ENCODE measurements at places on chromosomes 3 and 15. TPM values are rescaled to one million over a fixed set of nuclear protein-coding genes. Genes with fewer than 3 reads are reported as not detected.

The WDR48 gene
- total RNA-seq = 34.2 TPM

The SNTN gene
- not detected for total RNA-seq

The DNAH12 gene
- total RNA-seq = under 0.01 TPM

The ISLR gene
- total RNA-seq = not detected

The ARL14 gene
- not detected for total RNA-seq

The RAB43 gene
- total RNA-seq = 18.9 TPM

The MYLK gene
- total RNA-seq = 11.3 TPM

DNA sequence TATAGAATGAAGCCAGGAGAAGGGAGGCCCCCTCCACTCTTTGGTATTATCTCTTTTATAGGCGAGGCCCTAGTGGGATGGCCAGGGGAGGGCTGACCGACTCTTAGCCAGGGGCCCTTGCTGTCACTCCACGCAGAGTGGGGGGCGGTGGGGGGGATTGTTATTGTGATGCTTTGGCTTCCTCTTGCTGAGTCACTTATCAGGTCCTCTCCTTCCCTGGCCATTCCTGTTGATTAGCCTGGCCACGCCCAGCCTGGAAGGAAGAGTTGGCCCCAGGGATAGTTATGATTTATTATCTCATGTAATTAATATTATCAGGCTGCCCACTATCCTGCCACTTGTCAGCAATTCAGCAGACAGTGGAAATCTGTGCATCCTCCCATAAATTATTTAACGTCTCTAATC, 25.5 kb upstream of the SKOR1 start:
- DNase-seq = no peak

GRCh38 chr3:101117465-101117864, 124.2 kb upstream of the ABI3BP start:
- DNase-seq = no peak

DNA sequence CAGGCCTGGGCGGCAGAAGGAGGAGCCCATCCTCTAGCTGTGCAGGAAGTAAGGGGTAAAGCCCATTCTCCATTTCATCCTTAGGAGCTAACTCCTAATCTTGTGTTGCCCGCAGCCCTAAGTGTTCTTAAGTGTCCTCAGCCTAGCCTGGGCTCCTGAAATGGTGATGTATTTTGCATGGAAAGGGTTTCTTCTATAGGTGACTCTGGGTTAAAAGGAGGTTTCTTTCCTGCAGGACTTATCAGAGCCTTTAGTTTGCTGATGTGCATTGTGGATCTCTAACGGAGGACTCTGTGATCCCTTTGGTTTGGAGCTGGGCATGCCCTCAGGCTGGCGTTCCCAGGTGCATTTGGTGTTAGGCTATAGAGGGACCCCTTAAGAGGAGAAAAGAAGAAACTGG, 48.5 kb upstream of the TRPM1 start:
- DNase-seq = no peak

GRCh38 chr3:78728406-78729145, 1039.2 kb downstream of the ROBO1 start:
- no peak for DNase-seq

GRCh38 chr3:168044049-168044448, 51.7 kb downstream of the GOLIM4 start:
- no peak for DNase-seq

DNA sequence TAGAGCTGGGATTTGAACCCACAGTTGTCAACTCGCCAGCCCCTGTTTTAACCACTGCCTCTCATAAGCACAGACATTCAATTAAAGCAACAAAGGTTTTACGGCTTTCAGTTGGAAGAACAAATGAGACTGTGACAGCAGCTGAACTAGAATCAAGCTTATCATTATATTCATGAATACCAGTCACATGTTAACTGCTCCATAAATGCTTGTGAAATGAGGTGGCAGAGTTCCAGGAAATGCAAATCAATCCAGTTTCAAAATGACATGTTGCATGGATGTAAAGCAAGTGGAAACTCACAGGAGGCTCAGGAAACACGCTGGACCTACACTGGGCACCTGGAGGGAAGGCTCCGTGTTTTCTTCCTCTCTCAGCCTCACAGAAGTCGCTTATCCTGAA, 3.9 kb downstream of the GP5 start:
- no peak for DNase-seq

DNA sequence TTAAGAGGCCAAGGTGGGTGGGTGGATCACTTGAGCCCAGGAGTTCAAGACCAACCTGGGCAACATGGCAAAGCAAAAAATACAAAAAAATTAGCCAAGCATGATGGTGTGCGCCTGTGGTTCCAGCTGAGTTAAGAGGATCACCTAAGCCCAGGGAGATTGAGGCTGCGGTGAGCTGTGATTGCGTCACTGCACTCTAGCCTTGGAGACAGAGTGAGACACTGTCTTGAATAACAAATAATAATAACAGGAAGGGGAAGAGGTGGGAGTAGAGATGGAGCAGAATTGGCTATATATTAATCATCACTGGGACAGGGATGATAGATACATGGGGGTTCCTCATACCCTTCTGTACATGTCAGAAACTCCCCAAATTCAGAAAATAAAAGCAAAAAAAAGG, 23.8 kb upstream of the NMB start:
- no peak for DNase-seq

- no peak for DNase-seq
Measured at GRCh38 chr3:170346481-170347392, 10.8 kb upstream of the SKIL start.

GRCh38 chr3:45874677-45875346, 11.5 kb upstream of the CCR9 start:
- DNase-seq = peak; percentile 67

DNA sequence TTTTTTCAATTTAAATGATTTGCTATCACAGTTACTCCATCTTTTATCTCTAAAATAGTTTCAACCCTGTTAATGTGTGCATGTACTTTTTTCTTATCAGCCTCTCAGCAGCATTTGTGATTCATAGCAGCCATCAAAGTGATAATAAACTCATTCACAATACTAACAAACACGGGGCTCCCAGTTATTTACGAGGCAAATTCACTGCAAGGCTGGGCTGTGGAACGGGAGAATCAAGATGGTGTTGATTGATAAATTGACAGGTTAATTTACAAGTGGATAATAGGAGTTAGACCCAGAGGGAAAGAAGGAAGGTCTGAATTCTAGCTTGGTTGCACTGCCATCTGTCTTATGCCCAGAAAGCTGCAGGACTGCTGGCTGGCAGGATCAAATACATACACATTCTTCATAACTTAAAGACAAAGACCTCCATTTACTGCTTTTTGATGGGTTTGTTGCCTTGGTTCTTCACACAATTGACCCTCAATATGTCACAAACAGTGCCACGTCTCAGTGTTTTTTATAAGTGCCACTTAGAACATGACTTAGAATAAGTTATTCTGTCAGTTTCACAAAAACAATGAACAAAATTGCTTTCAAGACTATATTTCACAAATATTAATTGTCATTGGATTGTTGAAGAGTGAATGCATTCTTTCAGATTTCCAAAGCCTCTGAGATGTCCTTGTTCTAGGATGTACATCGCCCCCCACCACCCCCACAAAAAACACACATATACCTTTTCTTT, 562.8 kb downstream of the NR2F2 start:
- peak; percentile 2 for DNase-seq

- no peak for DNase-seq
Measured at GRCh38 chr3:82002986-82003642, 241.7 kb upstream of the GBE1 start.

DNA sequence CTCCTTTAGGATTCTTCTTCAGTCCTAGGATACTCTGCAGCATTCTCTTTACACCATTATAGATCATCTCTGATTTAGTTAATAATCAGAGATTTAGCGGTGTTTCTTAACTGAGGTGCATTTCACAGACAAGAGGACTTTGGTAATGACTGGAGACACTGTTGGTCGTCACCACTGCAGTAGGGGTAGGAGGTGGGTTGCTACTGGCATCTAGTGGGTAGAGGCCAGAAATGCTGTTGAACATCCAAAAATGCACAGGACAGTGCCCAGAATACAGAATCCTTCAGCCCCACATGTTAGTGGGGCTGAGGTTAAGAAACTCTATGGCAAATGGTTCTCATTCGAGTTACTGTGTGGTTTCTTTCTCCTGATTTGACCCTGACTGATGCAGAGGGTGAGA, 80.4 kb upstream of the LMCD1 start:
- no peak for DNase-seq

- no peak for DNase-seq
Measured at GRCh38 chr3:4729061-4729973, 236.2 kb downstream of the ITPR1 start.

DNA sequence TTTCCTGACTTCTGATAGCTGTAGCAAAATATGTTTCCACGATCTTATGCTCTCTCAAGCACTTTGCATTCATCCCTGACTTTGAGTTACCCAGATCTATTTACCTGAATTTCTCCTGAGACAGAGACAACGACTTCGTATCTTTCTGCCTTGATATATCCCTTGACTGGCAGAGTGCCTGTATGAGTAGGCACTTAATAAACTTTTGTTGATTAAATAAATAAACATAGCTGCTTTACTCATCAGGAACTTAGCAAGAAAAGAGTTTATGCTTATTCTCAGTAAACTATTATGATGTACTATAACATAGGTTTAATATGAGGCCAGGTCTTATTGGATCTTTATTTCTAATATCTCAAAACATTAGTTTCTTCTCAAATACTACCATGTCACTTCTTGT, 85.6 kb upstream of the PHLDB2 start:
- no peak for DNase-seq

DNA sequence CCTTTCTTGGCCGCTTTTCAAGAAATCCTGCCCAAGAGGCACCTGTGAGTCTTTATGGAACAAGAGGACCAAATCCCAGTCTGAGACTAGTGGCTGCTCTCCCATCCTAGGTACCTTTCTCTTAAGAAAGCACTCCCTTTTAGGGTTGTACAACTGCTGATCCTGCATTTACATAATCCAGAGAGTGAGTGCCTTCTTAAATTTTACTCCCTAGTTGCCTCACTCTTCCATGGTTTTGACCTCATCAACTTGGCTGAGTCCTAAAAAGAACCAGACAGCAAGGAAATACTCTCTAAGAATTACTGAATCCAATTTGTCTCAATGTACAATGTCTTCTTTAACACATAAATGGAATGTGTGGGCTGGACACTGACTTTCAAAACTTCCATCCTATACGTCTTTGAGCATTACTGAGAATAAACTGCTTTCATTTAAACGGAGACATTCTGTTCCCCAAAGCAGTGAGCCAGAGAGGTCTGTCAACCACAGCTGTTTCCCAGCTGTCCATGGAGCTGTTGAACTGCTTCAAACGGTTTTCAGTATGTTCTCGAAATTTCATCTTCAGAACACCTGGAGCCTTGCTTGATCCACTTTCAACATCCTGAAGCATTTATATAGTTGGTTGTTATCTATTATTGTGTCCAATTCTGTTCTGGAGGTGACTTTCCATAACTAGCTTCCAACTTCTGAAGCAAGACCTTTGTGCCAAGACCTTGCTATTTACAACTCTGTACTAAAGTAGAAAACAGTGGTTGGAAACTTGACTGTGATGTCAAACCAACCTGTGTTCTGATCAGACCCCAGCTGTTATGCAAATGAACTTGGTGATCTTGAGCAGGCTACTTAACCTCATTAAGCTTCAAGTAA, 179.1 kb downstream of the SLC9A9 start:
- no peak for DNase-seq

DNA sequence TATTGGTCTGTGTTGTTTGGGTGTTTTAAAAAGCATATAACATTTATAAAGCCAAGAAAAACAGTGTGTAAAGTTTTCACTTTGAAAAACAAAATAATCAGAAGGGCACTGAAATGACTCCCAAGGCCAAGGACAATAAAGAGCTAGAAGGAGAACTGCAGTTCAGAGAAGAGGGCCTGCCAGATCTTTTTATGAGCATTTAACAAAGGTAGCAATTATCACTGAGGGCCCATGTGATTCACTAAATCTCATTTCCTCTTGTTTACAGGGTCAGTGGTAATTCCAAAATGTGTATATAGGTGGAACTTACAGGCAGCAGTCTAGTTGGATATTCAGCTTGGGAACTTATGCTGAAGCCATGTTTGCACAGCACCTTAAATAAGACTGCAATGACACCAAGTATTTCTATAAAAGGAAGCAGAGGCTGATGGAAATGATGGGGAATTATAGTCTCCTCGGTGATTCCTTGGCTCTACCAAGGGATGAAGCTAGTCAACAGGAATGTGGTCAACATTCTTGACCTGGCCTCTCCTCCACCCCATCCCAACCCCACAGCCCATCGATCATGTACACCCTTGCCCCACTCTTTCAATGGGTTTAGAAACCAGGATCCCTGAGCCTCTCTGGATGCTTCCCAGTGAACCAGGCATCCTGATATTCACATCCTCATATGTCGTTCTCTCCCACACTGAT, 54.4 kb upstream of the THUMPD3 start:
- DNase-seq = no peak

GRCh38 chr3:114011059-114011797, 45.1 kb downstream of the CCDC191 start:
- no peak for DNase-seq

DNA sequence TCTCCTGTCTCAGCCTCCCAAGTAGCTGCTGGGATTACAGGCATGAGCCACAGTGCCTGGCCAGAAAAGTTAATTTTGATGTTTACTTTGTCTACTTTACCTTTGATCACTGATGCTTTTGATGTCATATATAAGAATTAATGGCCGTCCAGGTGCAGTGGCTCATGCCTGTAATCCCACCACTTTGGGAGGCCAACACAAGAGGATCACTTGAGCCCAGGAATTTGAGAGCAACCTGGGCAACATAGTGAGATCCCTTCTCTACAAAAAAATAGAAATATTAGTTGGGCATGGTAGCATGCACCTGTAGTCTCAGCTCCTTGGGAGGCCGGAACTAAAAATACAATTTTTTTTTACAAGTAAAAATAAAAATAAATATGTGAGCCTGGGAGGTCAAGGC, 6.8 kb upstream of the INO80 start:
- DNase-seq = no peak

DNA sequence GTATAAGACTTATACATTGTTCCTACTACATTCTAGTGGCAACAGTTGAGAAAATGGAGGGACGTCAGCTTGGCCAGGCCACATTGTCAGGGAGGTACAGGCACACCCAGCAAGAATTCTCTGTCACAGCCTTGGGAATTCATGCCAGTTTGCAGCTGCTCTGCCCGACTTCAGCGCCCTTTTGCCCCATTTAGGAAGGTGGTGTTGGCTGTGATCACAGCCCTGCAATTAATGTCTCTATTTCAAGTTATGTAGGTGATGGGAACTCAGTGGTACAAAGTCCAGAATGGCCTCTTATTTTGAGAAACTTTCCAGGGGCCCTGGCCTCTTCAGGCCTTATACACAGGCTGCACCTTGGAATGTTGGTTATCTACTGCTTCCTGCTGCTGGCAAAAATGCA, 26.7 kb downstream of the AMOTL2 start:
- no peak for DNase-seq

GRCh38 chr3:15766406-15766805, 31.4 kb downstream of the ANKRD28 start:
- no peak for DNase-seq

Measured in hematopoietic multipotent progenitor cell (in vitro differentiated cells).